ENCODE measurements at places on chromosomes 7 and 10.

DNA sequence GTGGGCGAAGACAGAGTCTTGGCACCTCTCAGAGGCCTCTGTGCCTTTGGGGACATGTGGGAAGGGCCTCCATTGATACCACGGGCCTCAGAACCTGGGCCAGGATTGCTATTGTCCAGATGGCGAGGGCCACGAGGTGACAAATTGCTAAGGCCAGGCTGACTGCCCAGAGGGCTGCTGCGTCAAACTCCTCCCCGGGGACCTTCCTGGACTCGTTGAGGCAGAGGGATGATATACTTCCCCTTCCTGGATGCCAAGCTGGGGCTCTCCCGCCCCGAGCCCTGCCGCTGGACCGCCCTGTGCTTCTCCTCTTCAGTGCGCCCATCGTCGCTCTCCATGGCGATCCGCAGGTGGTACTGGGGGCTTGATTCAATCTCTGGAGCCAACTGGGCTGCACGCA, 58.9 kb downstream of the LRRC72 start:
- no peak for DNase-seq

DNA sequence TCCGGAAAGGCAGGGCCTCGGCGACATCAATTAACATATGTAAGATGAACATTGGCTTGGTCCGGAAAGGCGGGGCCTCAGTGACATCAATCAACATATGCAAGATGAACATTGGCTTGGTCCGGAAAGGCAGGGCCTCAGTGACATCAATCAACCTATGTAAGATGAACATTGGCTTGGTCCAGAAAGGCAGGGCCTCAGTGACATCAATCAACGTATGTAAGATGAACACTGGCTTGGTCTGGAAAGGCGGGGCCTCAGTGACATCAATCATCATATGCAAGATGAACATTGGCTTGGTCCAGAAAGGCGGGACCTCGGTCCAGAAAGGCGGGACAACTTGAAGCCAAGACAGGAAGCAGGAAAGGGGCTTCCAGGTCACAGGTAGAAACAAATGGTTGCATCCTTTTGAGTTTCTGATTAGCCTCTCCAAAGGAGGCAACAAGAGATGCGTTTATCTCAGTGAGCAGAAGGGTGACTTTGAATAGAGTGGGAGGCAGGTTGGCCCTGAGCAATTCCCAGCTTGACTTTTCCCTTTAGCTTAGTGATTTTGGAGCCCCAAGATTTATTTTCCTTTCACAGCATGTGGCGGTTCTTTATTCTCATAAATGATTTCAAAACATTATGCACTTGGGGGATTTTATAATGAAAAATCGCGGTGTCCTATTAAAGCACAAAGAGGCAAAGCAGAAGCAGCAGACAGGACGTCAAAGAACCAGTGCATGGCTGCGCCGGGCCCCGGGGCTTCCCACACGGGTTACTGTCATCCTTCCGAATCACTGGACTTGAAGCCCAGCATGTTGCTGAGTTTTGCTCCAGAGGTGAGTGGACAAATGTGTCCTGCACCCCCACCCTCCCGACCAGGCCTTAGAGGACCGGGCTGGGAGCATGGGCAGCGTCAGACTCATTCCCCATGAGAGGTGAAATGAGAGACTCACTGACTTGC, 43.1 kb upstream of the EN2 start:
- no peak for DNase-seq

DNA sequence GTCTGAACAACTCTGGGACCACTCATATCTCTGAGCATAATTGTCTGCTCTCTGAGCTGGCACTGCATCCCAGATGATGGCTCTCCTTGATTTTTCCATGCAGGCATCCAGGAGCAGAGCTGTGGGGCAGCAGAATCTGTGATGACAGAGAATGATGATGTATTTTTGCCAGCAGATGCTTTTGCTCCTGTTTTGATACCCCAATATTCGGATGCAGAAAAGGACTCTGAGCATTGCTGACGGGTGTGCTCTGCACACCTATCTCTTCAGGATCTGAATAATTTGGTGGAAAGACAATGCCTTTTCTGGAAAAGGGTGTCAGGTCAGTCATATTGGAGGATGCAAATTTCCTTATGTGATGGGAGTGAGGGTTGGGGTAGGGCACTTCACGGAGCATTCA, 735.9 kb downstream of the KCNMA1 start:
- DNase-seq = no peak

GRCh38 chr10:97000487-97001182, 168.5 kb downstream of the LCOR start:
- DNase-seq = no peak

DNA sequence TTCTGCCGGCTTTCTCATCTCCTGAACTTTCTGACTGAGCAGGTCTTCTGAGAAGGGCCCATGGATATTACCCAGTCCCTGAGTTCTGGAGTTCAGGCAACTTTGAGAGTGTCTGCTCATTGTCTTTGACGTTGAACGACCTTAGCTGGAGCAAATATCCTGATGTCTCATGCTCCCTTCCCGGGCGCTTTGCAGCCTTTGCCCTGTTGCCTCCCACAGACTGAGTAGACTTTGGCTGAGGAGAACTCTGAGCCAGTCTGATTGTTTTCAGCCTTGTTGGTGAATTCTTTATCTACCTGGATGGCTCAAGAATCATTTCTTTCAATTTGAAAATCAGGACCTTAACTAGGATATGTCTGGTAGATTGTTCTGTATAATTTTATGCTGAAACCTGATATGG, 353.7 kb downstream of the GLRX3 start:
- DNase-seq = no peak

- no peak for DNase-seq
Measured at GRCh38 chr10:127903789-127904188, 3.1 kb upstream of the PTPRE start.

DNA sequence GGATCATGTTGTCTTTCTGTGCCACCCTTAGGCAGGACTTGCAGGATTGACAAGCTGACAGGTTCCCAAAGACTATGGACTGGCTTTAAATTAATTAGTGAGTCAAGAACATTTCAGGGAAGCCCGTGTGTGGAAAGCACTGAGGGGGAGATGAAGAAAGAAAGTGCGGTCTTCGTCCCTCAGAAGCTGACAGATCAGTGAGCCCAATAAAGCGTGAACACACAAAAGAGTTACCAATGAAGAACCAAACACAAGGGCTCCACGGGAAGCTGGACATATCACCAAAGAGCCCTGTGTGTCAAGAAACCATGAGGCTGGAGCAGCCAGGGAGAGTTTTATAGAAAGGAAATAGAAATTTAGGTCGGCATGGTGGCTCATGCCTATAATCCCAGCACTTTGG, 725.8 kb downstream of the PARD3 start:
- no peak for DNase-seq

- DNase-seq = no peak
Measured at GRCh38 chr7:152709287-152710152, 33.6 kb upstream of the XRCC2 start.

DNA sequence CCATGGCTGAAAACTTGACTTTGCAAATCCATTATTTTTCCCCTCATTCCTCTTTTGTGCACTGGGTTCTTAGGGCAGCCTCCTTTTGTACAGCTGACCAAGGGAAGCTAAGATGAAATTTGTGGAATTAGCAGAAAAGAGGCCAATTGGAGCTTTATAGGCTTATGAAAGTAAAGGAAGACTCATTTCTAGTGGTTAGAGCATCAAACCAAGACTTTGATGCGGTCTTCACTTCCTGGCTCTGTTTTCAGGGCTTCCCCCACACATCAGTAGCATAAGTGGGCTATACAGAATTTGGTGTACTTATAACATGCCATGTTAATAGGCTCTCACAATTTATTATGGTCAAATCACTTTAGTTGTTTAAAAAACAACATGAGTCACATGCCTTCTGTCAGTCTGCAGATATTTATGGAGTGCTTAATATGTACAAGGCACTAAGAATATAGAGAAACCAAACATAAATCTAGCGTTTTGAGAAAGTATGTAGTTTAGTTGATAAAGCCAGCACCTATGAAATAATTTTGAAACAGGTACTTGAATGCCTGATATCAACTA, 5.7 kb downstream of the AUTS2 start:
- no peak for DNase-seq

DNA sequence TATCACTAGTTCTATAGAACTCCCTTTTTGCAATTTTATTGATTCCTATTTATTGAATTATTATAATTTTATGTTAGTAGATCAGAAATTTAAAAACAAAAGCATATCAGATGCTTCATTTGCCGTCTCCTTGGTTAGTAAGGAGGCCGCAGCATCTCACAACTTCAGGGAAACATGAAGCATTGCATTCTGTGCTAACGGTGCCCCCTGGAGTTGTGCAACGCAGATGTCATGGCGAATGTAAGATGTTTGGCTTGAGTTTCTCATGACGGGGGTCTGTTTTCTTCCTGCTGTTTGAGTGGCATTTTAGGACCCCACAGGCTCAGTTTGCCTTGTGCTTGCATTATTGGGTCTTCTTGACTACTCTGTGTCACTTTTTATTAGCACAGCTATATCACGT, 124.8 kb downstream of the CNNM2 start:
- no peak for DNase-seq

DNA sequence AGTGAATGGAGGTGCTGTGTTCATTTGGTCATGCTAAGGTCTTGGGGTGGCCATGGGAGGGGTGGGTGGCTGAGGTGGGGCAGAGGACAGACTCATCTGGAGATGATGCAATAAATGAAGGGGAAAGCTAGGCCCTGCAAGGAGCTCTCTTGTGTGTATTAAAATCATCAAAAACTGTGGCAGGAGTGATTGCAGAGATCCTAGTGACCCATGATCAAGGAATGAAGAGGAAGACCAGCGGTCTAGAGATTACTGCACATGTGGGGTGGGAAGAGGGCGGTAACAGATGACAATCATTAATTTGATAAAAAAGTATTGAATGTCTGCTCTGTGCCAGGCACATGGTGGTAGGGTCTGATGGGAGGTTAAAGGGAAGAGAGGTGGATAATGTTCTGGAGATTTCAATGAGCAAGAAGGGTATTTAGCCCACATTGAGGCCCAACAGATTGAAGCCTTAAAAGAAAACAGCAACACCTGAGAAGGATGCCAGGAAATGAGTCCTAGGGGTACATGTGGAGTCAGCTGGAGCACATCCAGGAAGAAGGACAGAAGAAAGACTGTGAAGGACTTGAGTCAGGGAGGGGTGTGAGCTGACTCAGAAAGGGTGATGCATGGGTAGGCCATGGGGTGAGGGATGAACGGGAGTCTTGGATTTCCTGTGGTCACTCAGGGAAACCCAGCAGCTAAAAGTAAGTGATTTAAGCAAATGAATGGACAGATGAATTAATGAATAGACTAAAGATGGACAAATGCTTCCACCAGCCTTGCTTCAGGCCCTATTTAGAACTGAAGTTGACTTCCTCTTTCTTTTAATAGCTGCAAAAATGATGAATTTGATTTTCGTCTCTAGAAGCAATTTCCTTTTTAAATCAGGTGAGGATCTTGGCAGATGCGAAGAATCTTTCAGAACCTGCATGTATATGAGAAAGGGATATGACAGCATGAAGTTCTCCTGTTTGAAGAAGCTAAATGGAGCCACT, 83.1 kb upstream of the IGFBP3 start:
- no peak for DNase-seq

GRCh38 chr10:35043796-35044344, 46.3 kb downstream of the CUL2 start:
- no peak for DNase-seq

GRCh38 chr10:43399320-43400310, 9.4 kb downstream of the HNRNPF start:
- no peak for DNase-seq
